ENCODE measurements at places on chromosomes 2 and 18.

DNA sequence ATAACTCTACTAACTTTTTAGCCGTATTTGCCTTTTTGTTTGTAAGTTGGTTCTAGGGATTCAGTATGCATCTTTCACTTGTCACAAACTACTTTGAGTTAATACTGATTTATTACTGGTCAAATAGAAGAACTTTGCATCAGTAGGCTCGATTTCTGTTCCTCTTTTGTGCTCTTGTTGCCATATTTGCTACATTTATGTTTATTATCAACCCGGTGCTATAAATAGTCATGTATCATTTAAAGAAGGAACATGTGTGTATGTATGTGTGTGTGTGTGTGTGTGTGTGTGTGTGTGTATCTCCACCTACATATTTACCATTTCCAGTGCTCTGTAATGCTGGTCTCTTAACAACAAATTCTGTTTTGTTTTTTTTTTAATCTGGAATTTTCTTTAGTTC is 79.6 kb upstream of the B3GNT7 start:
- H3K27me3 ChIP-seq: no peaks in the 10 kb centered on the region
- H3K36me3 ChIP-seq: no peaks in the 10 kb centered on the region
- no peak overlapping the region for H3K27ac ChIP-seq
- no peaks in the 10 kb centered on the region for H3K4me1 ChIP-seq

GRCh38 chr2:3399829-3400228 is 20.3 kb downstream of the TRAPPC12 start:
- no peak for DNase-seq
- no peaks in the 10 kb centered on the region for H3K27me3 ChIP-seq
- peaks cover 2% of the 10 kb centered on the region for H3K4me1 ChIP-seq
- no peaks in the 10 kb centered on the region for H3K36me3 ChIP-seq
- H3K4me3 ChIP-seq: no peak overlapping the region

GRCh38 chr2:6755456-6755855 is 110.3 kb downstream of the CMPK2 start:
- no peak overlapping the region for H3K27ac ChIP-seq
- H3K4me1 ChIP-seq: no peaks in the 10 kb centered on the region
- H3K27me3 ChIP-seq: no peaks in the 10 kb centered on the region
- no peaks in the 10 kb centered on the region for H3K36me3 ChIP-seq
- DNase-seq: no peak
- H3K4me3 ChIP-seq: no peak overlapping the region

DNA sequence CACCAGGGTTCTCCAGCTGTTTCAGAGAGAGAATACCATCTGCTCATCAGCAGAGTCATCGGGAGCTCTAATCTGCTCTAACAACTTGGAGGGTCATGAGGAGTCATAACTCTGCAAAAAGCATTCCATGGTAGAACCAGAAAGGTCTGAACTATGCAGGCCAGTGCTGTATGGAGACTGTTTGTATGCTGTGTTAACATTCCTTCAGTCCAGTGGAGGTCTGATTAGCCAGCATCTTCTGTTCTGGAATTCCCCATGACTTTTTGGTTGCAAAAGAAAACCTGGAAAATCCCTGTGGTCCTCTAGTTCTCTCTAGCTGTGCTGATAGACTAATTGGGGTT is 9.4 kb upstream of the ITGB6 start:
- no peaks in the 10 kb centered on the region for H3K4me1 ChIP-seq
- no peak for DNase-seq
- no peaks in the 10 kb centered on the region for H3K36me3 ChIP-seq
- no peak overlapping the region for H3K27ac ChIP-seq
- H3K27me3 ChIP-seq: no peaks in the 10 kb centered on the region
- no peak overlapping the region for H3K4me3 ChIP-seq
